CD4-positive, alpha-beta T cell treated with Interleukin-15 for 4 hours (primary cell): ENCODE measurements at places on chromosomes 2 and 18.
A peak's percentile ranks its signal among the peaks of the same experiment; 100 is the strongest.

GRCh38 chr2:110204408-110205385 lies at the start of gene NPHP1:
TSS of gene NPHP1 (minus strand) at chr2:110205013. CDS start at chr2:110204968, 45 bp downstream.
- peak; percentile 84 for DNase-seq

GRCh38 chr2:65437392-65438135 lies 5.2 kb upstream of the SPRED2 start:
- no peak for DNase-seq

DNA sequence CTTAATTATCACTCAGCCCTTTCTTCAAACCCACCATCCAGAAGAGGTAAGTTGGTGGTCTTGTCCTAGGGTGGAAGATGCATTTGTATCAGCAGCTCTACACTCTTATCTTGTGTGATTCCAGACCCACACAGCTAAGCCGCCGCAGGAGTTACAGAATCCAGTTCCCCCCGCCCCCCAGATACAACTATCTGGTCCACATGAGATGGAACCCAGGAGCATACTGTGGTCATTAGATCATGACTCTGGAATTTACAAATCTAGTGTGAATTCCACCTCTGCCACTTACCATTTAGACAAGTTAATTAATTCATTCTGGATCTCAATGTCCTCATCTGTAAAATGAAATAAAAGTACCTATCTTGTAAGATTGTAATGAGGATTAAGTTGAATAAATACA lies 486.4 kb downstream of the BCL11A start:
- no peak for DNase-seq

DNA sequence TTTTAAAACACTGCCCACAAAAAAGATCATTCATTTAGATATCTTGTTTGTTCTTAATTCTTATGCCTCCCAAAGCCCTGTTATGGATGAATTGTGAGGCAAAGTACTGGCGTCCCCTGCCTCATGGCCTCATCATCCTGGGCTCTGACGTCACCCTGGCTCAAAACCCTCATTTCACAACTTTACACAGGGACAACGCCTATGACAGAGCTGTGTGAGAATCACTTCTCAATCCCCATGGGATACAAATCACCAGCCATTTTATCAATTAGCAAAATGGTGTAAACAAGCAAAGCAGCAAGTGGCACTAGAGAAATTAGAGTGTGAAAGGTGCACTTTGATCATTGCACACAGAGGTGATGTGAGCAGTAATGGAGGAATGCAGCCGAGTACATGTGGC lies 16.6 kb downstream of the FHOD3 start:
- no peak for DNase-seq

- no peak for DNase-seq
These were observed 33.3 kb downstream of the CCDC85A start for GRCh38 chr2:56217106-56217505.

DNA sequence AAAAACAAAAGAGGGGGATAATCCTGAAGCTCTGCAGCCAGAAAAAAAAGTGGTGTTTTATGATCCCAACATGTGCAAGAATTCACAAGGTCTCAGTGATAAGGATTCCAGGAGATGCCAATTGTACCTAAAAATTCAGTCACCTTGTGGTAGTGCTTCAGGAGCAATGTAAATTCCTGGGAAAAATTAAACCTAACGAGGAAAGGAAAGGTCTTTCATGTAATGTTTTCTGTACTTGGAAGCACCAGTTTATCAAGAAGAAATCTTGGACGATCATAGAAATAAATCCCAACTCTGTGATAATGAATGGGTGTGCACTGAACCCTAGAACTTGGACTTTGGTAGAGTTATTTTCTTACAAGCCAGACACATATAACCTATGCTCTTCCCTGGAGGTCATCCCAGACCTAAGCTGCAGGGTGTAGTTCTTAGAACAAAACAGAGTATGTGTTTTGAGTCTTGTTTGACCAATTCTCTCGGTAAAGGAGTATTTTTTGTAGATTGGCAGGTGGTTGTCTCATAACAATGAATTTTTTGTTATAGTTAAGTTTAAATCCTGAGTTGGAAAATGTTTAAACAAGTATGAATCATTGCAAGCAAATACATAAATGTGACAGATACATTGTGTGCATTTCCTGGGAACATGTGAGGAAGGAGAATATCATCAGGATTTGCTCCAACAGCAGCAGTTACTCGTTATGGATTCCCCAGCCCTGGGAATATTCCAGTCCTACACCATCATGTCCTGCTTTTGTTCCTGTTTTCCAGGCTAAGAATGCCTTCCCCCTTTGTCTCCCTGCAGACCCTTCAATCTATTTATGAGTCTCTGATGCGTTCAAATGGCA lies 224.6 kb downstream of the NAPG start:
- DNase-seq: no peak

DNA sequence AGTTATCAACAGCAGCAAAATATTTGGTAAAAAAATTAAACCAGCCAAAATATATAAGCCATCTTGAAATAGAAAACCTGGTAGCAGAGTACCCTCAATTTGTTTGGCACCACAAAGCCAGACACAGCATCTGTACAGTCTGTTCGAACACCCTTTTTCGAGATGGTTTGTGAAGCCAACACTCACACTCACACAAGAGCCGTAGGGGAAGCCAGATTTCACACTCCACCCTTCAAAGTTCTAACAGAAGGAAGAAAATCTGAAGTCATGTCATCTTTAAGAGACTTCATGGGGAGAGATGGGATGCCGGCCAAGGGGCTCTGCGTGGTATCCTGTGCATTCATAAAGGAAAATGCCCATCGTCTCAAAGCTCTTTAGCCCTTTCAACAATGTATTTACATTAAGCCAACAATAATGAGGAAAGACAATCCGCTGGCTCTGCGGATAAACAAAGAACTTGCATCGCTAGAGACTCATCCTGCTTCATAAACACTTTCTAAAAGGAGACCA lies 451.5 kb upstream of the CHST9 start:
- DNase-seq: no peak

DNA sequence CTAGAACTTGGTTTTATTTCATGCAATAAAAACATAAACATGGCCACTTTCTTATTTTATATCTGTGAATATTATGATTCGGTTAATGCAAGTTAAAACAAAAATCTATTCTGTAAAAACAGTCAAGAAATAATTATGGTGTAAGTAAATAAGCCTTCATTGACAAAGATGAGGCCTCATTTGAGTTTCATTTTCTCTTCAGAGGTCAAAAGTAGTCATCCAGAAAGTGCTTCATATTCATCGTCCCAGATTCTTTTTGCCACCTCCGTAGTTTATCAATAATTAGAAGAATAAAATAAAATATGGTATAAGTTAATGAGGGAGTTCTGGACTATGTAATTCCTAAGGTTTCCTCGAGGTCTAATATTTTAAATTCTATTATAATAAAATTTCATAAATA lies 19.4 kb upstream of the HNRNPA3 start:
- no peak for DNase-seq

DNA sequence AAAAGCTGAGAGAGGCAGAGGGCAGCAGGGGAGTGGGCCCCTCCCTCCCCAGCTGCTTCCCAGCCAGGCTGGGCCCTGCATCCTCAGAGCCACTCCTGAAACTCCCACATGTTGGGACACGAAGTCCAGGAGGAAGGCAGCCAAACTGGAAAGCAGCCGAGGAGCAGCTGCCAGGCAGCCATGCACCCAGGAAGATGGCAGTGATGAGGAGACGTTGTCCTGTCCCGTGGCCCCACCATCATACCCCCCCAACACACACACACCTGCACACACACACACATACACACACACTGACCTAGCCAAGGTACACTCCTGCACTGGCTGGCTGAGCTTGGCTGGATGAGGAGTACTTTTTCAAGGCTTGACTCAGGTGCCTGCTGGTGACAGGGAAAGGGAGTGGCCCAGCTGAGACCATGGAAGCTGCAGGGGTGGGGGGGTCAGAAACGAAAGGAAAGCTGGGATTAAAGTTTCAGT lies 106.0 kb downstream of the CYP26B1 start:
- DNase-seq: no peak

DNA sequence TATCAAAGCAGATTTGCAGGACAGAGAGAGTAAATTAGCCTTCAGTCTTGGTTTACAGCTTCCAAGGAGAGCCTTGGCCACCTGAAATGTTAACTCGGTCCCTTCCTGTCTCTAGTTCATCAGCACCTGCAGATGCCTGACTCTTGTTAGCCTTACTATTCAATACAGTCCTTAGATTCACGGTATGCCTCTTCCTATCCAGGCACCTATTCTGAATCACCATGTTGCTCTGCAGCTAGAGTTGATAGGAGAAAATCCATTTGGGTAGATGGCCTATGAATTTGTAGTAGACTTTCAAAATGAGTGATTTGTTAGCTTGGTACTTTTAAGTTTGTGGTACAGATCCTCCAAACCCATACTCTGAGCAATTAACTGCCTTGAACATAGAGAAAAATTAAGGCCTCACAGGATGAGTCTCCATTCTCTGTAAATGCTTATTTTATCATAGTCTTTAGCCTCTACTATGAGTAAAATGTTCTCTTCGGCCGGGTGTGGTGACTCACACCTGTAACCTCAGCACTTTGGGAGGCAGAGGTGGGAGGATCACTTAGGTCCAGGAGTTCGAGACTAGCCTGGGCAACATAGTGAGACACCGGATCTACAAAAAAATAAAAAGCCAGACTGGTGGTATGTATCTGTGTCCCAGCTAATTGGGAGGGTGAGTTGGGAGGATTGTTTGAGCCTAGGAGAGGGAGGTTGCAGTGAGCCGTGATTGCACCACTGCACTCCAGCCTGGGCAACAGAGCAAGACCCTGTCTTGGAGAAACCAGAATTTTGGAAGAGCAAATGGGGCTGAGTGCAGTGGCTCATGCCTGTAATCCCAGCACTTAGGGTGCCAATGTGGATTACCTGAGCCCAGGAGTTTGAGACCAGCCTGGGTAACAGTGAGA lies 32.9 kb downstream of the PTCD3 start:
- DNase-seq: no peak

DNA sequence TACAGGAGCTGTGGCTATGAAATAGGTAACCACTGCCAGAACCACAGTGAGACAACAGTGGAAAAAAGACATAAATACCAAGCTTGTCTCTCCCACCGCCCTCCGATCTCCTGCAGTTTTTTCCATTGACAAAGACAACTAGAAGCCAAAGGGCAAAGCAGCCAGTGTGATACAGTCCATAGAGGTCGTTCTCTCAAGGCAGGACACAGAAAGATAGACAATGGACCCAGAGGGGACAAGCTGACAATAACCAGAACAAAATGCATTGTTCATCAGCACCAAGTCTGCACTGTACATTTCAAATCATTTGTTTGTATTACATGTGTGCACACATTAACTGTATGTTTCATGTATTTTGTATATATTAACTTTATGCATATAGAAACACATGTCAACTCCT lies 233.0 kb upstream of the NOL4 start:
- no peak for DNase-seq

- no peak for DNase-seq
These were observed 398.4 kb upstream of the CHST9 start for GRCh38 chr18:27583466-27583865.

GRCh38 chr18:45355944-45356520 lies 259.2 kb upstream of the SLC14A2 start:
- DNase-seq: no peak

DNA sequence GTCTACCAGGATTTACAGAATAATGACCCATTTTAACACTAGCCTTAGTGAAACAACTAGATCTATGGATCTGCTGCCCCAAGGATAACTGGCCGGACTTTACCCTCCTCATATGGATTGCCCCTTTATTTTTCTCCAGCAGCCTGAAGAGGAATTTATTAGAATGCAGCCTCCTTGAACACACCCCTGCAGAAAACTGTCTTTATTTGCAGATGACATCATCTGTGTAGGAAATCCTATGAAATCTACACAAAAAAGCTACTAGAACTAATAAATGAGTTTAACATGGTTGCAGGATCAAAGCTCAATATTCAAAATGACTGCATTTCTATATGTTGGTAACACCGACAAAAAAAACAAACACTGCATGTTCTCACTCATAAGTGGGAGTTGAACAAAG lies 29.6 kb downstream of the LBH start:
- DNase-seq: no peak

DNA sequence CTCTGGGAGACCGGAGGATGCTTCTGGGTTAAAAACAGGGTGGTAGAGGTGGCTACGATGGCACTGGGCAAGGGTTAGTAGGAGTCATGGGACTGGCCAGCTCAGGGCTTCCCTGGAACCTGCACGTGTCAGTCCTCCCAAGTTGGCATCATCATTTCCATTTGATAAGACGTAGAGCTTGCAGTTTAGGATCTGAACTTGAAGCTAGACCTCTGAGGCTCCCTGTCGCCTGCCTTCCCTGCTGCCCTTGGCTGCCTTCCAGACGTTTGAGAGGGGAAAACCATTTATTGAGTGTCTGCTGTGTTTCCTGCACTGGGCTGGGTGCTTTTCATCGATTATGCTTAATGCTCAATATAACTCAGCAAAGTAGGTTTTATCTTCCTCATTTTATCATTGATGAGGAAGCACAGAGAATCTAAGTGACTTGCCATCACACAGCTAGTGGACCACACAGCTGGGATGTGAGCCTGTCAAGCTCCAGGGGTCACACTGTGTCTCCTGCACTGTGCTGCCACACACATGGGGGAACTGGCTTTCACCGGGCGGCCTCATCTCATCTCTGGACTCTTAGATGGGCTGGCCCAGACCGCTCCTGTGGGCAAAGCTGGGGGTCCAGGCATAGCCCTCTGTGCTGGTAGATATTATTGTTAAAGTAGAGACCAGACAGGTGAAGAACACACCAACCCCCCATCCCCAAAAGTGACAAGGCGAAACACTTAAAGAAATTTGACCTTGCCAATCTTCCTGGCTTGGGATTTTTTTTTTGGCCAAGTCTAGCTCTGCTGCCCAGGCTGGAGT lies 7.8 kb downstream of the NT5DC4 start:
- no peak for DNase-seq

GRCh38 chr18:75546964-75547363 lies 119.5 kb upstream of the SMIM21 start:
- no peak for DNase-seq

GRCh38 chr18:5997361-5997760 lies 102.0 kb upstream of the TMEM200C start:
- DNase-seq: no peak

- no peak for DNase-seq
These were observed 28.5 kb downstream of the EIF5B start for GRCh38 chr2:99365661-99366060.

- no peak for DNase-seq
These were observed 318.8 kb upstream of the TMEFF2 start for GRCh38 chr2:192513575-192513974.

DNA sequence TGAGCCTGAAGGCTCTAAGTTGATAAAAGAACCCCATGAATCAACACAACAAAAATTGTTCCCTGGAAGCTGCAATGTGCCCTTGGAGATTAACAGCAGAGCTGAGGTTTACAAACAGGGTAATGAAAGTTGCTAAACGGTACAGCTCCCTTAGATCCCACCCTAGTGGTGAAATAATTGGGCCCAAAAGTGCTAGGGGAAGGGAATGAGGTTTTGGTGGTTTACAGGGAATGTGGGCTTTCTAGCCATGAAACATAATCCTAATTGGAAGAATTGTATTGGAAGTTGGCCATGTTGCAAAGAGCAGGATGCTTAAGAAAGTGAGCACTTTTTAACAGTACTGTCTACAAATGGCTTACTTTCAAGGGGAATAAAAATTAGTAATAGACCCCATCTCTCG lies 180.2 kb upstream of the SMIM21 start:
- no peak for DNase-seq
